ENCODE measurements at places on chromosomes 16 and 17.
A peak's percentile ranks its signal among the peaks of the same experiment; 100 is the strongest.

GRCh38 chr17:73066148-73066884, 26.2 kb downstream of the SLC39A11 start:
- peak; percentile 35 for DNase-seq

- no peak for DNase-seq
Measured at GRCh38 chr16:64109241-64109640, 1012.6 kb downstream of the CDH11 start.

GRCh38 chr16:55645986-55646385, 9.8 kb upstream of the SLC6A2 start:
- DNase-seq, result no peak

DNA sequence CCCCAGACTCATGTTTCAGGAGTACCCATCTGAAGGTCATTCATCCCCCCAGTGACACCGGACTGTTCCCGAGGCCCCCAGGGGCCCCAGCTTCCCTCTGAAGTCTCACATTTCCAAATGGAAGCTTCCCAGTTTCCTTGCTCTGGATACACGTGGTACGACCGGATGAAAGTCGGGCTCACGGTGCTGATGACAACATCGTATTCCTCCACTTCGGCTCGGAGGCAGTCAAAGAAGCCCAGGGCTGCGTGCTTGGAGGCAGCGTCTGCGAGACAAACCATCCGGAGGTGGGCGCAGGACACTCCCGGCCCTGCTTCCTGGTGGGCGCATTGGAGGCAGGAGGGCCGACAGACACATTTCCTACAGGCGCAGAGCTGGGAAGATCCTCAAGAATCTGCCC, 18.7 kb downstream of the DHRS7C start:
- no peak for DNase-seq

GRCh38 chr17:55765472-55765871, 14.6 kb downstream of the PCTP start:
- no peak for DNase-seq

DNA sequence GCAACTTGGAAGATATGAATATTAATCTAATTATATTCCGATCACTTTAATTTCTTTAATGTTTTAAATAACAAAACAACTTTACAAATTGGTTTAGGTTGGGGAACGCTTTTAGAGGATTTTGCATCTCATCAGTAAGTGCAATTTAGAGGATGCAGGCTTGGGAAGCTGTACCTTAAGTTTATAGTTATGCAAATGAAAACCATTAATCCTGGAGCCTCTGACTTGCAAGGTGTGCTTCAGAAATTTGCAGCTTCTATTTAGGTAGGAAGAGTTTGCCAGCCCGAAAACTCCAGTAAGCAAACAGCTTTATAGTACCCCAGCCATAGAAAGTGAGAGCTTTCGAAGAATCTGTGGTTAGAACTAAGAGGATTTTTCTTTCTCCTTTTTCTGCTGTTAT, 547.0 kb downstream of the MAF start:
- no peak for DNase-seq

GRCh38 chr17:48471817-48472410, 41.9 kb upstream of the SKAP1 start:
- DNase-seq, result no peak

- no peak for DNase-seq
Measured at GRCh38 chr17:54007855-54008254, 185.1 kb downstream of the KIF2B start.

GRCh38 chr16:57686577-57686976, 8.0 kb upstream of the DRC7 start:
- DNase-seq, result no peak

DNA sequence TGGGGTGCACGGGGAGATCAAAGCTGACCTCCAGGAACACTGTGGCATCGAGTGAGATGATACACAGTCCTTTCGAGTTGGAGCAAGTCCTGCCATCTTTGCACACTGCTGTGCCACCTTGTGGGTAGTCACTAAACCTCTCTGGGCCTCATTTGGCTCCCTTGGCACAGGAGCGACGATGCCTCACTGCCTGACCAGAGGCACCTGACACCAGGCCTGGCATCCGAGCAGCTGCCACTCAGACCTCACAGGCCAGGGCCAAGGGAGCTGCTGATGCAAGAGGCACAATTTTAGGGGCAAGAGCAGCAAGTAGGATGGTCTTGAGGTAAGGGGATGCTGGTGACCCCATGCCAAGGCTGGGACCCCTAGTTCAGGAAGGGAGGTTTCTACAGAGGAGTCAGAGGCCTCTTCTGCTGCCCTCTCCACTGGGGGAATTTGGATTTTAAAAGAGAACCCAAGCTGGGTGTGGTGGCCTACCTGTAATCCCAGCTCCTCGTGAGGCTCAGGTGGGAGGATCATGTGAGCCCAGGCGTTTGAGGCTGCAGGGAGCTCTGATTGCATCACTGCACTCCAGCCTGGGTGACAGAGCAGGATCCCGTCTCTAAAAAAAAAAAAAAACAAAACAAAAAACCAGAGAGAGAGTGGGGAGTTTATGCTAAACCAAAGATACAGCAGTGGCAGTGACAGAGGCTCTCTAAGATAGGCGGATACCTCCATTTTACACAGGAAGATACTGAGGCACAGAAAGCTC, 6.7 kb upstream of the ADGRG1 start:
- no peak for DNase-seq

DNA sequence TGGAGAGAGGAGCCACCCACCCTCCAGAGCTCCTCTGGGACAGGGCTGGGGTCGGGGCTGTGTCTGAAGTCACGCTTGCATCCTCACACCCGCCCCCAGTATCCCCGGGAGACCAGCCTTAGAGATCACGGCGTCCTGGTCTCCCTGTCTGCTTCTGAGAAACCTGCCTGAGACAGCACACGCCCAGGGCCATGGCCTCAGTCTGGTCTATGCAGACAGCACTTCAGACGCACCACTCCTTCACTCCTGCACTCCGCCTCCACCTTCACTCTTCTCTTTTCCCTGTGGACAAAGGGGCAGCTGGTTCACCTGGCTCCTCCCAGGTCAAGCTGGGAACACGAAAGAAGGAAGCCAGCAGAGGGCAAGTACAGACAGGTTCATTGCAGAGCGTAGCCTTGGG, 248.0 kb upstream of the GSE1 start:
- DNase-seq, result no peak

- no peak for DNase-seq
Measured at GRCh38 chr16:83245061-83245460, 562.7 kb upstream of the HSBP1 start.

GRCh38 chr17:64572682-64573154, 65.9 kb downstream of the CEP95 start:
- DNase-seq, result peak; percentile 68

DNA sequence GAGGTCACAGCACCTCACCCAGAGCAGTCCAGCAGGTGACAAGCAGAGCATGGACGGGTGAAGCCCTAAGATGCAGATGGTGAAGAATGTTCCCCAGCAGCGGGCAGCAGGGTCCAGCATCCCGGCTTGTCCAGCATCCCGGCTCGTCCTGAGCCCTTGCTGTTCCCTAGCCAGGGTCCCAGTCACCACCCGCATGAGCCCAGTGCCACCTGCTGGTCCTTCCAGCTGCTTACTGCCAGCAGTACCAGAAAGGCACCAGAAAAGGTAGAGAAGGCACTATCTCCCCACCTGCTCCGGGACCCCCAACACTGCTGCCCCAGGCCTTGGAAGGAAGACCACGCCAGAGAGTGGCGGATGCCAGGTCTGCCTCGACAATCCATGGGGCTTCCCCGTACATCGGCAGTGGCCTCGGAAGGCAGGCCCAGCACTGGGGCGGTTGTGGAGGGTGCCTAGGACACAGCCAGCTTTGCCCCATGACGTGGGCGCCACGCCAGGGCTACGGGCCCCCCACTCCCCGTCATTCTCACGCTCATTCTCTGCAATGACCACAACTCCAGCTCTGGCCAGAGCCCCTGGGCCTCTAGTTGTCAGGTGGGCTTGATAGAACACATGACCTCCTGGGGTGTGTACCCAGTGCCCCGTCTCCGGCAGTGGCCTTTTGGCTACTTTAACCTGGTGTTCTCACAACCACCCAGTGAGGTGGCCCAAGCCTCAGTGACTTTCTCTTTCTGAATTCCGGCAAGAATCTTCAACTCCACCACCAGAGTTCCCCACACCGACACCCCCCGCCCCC, 1.4 kb downstream of the CENPX start:
- DNase-seq, result peak; percentile 72

DNA sequence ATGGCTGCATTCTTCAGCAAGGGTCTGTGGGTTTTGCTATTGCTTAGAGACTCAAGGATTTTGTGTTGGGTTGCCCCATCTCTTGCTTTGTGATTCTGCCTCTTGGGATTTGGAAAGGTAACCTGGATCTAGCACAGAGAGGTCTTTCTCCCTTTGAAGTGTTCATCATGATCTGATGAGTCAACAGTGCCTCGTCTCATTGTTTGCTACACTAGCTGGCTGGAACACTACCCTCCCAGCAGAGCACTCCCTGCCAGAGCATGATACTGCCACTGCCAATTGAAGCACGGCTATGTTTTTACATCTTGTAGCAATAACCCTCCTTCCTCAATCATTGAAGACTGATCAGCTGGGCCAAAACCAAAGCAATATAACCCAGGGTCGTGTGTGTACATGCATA, 361.0 kb downstream of the CDH13 start:
- DNase-seq, result no peak

- DNase-seq, result no peak
Measured at GRCh38 chr17:29190039-29190438, 9.8 kb upstream of the MYO18A start.

DNA sequence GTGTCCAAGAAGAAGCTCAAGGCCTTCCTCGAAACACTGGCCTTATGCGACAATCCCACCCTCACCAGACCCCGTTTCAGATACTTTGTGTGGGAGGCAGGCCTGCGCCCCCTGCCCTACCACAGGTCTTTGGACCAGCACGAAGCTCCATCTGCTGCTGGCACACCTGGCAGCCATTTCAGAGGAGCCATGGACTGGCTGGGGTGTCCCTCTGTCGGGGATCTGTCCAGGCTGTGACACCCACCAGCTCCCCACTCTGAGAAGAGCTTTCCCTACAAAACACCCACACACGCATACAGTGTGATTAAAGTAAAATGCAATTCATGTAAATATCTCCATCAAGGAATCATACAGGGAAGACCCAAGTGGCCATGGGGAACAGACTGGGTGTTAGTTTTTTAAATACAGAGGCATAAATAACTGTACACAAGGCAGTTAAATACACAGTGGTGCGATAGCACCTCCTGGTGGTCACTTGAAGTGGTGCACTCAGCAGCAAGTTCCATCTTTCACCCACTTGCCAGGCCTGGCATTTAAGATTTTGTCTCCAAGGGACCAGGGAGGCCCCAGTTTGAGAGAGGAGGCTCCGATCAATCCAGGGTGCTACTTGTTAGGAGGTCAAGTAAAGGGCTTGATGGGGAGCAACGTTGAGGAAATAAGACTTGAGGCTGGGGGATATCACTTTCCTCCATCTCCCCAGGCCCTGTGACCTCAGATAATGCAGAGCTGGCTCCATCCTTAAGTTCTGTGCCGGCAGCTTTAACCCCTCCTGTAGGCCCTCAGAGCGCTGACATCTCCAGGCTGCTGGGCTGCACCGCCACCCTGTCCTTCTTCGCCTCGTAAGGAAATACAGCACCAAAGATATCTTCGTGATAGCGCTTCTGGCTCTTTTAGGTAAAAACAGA, 43.6 kb downstream of the NOS2 start:
- DNase-seq, result peak; percentile 28

DNA sequence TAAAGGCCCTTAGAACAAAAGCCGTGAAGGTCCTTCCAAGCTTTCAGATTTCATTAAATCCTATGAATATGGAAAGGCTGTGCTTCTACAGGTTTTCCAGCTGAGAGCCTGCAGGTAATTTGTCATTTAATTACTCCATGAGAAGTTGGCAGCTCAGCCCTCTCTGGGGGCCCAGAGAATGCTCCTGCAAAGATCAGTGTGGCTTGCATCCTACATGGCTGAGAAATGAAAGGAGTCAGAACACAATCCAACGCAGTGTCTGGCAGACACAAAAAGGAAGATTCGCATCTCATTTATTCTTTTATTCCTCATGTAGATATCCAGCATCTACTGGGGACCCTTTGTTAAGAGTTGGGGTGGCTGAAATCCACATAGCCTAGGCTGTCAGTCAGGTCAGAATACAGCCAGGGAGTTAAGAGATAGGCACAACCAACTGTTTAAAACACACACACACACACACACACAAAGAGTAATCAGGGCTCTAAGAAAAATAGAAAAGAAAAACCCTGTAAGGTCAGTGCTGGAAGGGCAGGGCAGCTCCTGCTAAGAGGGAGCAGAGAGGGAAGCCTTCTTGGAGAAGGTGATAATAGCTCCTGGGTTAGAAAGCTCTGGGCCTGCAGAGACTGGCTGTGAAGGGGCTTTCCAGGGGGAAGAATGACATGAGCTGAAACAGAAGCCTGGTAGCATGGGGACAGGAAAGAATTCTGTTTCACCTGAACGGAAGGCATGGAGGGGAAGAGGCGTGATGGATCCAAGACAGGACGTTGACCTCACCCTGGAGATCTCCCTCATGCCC, 46.9 kb upstream of the WSCD1 start:
- no peak for DNase-seq

DNA sequence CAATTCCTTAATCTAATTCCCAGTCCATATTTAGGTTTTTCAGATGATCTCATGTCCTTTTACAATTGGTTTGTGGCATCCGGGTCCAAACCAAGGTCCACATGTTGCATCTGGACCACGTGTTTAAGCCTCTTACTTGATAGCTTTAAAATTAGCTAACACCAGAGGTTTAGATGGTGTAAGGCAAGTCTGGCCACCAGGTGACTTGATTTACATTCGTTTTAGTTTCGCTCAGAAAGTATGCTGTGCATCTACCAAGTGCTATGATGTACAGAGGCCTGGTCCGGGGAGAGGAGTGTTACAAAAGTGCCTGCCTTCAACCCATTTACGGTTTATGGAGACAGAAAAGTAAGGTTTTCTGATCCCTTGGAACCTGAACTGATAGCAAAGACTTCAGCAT, 878 bp upstream of the DNAJA2 start:
- no peak for DNase-seq

- peak; percentile 81 for DNase-seq
Measured at GRCh38 chr17:59763861-59764260, 56.4 kb downstream of the VMP1 start.

DNA sequence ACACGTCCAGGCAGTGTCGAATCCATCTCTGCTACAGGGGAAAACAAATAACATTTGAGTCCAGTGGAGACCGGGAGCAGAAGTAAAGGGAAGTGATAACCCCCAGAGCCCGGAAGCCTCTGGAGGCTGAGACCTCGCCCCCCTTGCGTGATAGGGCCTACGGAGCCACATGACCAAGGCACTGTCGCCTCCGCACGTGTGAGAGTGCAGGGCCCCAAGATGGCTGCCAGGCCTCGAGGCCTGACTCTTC, 7.2 kb upstream of the CD68 start:
- no peak for DNase-seq

GRCh38 chr17:15967706-15968399, 22.9 kb downstream of the ADORA2B start:
- DNase-seq, result no peak

GRCh38 chr16:1481906-1482835, 6.6 kb downstream of the PTX4 start:
- no peak for DNase-seq

DNA sequence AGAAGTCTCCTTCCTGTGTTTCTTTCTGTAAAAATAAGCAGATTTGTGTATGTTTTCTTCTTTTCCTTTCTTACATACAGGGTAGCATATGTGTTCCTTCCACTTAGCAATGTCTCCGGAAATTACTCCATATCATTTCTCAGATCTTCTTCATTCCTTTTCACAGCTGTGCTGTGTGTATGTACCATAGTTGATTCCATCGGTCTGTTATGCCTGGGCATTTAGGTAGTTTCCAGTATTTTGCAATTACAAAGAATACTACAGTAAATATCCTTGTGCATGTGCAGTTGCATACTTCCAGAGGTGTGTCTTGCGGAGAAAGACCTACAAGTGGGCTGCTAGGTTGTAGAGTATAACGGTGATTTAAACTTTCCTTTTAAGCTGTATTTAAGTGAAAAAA, 69.8 kb downstream of the CLEC16A start:
- DNase-seq, result no peak

- no peak for DNase-seq
Measured at GRCh38 chr16:1984347-1985225, 593 bp downstream of the GFER start.

Data from fibroblast of gingiva (primary cell).